ENCODE measurements at places on chromosomes 7 and 10. TPM values are rescaled to one million over a fixed set of nuclear protein-coding genes. Genes with fewer than 3 reads are reported as not detected.

GRCh38 chr10:18099415-18099814, 40.8 kb upstream of the CACNB2 start:
- H3K4me1 ChIP-seq = no peaks in the 10 kb centered on the region
- H3K27me3 ChIP-seq = no peaks in the 10 kb centered on the region
- no peak for DNase-seq
- no peaks in the 10 kb centered on the region for H3K36me3 ChIP-seq
- H3K4me3 ChIP-seq = no peak overlapping the region

DNA sequence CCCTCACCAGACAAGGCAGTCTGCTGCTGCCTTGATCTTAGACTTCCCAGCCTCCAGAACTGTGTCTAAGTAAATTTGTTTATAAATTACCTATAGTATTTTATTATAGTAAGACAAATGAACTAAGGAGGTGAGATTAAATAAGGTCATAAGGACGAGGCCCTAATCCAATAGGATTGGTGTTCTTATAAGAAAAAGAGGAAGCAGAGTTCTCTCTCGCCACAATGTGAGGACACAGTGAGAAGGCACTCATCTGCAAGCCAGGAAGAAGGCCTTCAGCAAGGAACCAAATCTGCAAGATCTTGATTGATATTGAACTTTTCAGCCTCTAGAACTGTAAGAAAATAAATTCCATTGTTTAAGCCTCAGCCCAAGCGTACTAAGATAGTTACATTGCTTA, 6.1 kb upstream of the ZNF438 start:
- no peaks in the 10 kb centered on the region for H3K36me3 ChIP-seq
- no peak overlapping the region for H3K27ac ChIP-seq
- no peak overlapping the region for H3K4me3 ChIP-seq
- peaks cover 10% of the 10 kb centered on the region for H3K4me1 ChIP-seq

GRCh38 chr7:2032030-2032875, 200.5 kb downstream of the MAD1L1 start:
- H3K27me3 ChIP-seq = no peaks in the 10 kb centered on the region
- DNase-seq = no peak
- no peak overlapping the region for H3K4me3 ChIP-seq
- peaks cover 10% of the 10 kb centered on the region for H3K36me3 ChIP-seq

DNA sequence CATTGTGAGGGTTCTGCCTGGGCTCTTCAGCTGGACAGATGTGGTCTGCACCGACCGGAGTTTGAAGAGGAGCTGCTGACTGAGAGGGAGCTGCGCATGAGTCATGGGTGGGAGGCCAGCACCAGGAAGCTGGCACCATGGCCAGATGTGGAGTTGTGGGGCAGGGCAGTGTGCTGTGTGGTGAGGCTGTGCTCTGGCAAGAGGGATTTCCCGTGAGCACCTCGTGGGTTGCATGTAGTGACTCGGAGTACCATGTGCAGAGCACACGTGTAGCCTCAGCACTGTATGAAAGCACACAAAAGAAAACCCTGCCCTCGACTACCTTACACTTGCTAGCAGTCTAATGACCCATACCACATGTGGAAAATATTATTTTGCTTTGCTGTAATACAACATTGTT, 103.4 kb downstream of the WNT2 start:
- H3K27me3 ChIP-seq = no peaks in the 10 kb centered on the region
- H3K4me3 ChIP-seq = no peak overlapping the region
- no peak for DNase-seq
- no peaks in the 10 kb centered on the region for H3K4me1 ChIP-seq

DNA sequence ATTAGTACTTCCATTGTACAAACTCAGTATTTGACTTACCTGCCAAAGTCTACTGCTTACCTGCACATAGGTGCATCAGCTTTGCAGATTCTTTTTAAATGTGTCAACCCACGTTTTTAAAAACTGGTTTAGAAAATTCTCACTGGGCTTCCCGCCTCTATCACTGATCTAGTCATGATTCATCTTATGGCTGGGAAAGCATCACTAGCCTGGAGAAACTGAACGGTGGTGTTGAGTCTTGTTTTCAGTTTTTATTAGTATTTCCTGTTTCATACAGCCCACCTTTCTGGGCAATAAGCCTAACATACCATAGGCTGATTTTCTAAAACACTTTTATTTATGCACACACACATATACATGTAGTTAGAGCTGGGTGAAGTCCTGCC, 19.7 kb downstream of the DOCK1 start:
- DNase-seq = no peak
- H3K27me3 ChIP-seq = no peaks in the 10 kb centered on the region
- H3K27ac ChIP-seq = no peak overlapping the region

- no peak overlapping the region for H3K27ac ChIP-seq
- no peak overlapping the region for H3K4me3 ChIP-seq
- peaks cover 15% of the 10 kb centered on the region for H3K27me3 ChIP-seq
- no peaks in the 10 kb centered on the region for H3K36me3 ChIP-seq
- DNase-seq = no peak
- no peaks in the 10 kb centered on the region for H3K4me1 ChIP-seq
Measured at GRCh38 chr10:26169466-26169865, 47.1 kb upstream of the GAD2 start.

DNA sequence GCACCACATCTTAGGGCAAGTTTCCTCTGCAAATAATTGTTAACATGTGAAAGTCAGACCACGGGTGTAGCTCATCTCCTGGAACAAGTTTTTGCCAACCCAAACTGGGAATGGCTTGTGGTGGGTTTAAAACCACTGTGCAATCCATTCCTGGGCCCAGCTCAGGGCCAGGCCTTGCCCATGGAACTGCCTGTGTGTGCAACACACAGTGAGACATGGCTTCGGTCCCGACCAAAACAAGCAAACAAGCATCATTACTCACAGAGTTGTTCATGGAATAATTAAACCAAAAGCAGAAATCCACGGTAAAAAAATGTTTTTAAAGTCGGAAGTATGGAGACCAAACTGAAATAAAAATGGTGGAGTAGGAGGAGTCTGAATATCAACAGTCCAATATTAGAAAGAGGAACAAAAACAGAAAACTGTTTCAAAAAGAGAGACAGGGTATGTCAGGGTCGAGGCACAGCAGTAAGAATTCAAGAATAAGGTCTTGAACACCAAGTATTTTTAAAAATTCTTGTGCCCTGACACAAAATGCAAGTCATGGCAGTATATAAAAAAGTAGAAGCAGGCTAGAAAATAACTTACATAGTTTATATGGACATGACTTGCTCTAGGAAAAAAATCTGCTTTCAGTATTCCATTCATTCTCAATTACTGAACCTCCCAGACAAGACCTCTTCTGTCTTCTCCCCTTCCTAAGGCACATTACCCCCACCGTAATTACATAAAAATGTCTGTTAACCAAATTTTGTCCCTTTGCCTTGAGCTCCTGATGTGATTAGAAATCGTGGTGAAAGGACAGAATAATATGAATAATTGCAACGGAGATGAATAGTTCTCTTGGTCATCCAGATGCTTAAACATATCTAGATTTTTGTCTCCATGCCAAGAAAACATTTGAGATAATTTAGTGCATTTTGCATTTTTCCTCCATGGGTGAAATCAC, 88.4 kb downstream of the FAS start:
- no peak for DNase-seq
- peaks cover 42% of the 10 kb centered on the region for H3K4me1 ChIP-seq
- no peaks in the 10 kb centered on the region for H3K27me3 ChIP-seq
- no peaks in the 10 kb centered on the region for H3K36me3 ChIP-seq
- no peak overlapping the region for H3K4me3 ChIP-seq

DNA sequence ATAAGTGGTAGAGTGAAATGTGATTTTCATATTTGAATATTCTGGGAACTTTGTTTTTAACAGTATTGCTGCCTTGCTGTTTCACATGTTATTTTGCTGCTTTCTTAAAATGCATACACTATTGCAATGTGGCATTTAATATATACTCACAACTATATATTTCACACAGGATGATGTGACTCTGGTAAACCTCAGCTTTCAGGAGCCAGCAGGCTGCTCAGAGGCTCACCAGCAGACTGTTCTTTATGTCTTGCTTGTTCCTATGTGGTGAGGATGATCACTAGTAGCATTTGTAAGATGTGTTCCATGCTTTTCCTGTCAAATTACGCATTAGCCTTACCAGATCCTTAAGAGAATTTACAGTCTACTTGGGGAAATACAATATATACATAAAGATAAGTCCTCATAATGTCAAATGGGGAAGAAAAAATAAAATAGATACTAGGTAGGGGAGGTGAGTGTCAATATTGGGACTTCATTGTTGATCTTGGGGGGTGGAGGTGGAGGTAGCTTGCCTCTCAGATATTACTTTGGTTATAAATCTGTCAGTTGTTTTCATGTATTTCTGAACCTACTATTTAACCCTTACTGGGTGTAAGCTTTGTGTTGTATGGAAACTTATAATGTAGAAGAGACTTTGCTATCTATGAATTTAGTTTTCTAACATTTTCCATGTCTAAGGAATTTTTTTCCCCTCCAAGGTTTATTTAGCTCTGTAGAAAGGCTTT, 8.4 kb downstream of the GNAI1 start:
- H3K36me3 ChIP-seq = no peaks in the 10 kb centered on the region
- peaks cover 2% of the 10 kb centered on the region for H3K27me3 ChIP-seq
- no peak for DNase-seq
- no peak overlapping the region for H3K4me3 ChIP-seq
- H3K27ac ChIP-seq = no peak overlapping the region
- H3K4me1 ChIP-seq = no peaks in the 10 kb centered on the region

GRCh38 chr7:41047211-41047610, 655.7 kb downstream of the INHBA start:
- H3K36me3 ChIP-seq = no peaks in the 10 kb centered on the region
- DNase-seq = no peak
- H3K4me3 ChIP-seq = no peak overlapping the region
- H3K4me1 ChIP-seq = no peaks in the 10 kb centered on the region

- H3K36me3 ChIP-seq = no peaks in the 10 kb centered on the region
- peaks cover 18% of the 10 kb centered on the region for H3K4me1 ChIP-seq
- no peak overlapping the region for H3K4me3 ChIP-seq
- no peak overlapping the region for H3K27ac ChIP-seq
- peaks cover 3% of the 10 kb centered on the region for H3K27me3 ChIP-seq
Measured at GRCh38 chr10:132906106-132906505, 36.3 kb downstream of the CFAP46 start.

DNA sequence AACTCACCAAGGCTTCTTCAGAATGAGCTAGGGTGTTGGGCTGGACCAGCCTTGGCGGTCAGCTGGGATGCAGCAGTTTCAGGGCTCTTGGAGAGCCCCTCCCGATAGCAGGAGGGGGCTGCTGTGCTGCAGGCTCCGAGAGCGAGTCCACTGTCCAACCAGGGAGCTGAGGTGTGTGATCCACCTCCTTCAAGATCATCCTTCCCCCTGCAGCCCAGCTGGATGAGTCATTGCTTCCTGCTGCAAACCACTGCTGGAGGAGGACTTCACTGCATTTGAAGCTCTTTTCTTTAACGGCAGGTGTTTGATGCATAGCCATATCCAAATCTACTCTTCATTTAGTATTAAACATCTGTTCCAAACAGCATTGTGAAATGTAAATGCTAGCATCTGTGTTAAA, 54.2 kb upstream of the EBF3 start:
- peaks cover 14% of the 10 kb centered on the region for H3K4me1 ChIP-seq
- no peaks in the 10 kb centered on the region for H3K27me3 ChIP-seq
- H3K27ac ChIP-seq = no peak overlapping the region
- DNase-seq = peak; percentile 63
- no peak overlapping the region for H3K4me3 ChIP-seq

- H3K27ac ChIP-seq = no peak overlapping the region
- peaks cover 29% of the 10 kb centered on the region for H3K4me1 ChIP-seq
- no peaks in the 10 kb centered on the region for H3K27me3 ChIP-seq
- DNase-seq = no peak
- H3K4me3 ChIP-seq = no peak overlapping the region
Measured at GRCh38 chr10:69242852-69243212, 22.7 kb downstream of the HKDC1 start.

GRCh38 chr7:1223196-1223981, 9.3 kb upstream of the UNCX start:
- no peaks in the 10 kb centered on the region for H3K4me1 ChIP-seq
- H3K27me3 ChIP-seq = peaks cover 60% of the 10 kb centered on the region
- no peaks in the 10 kb centered on the region for H3K36me3 ChIP-seq
- no peak for DNase-seq
- H3K4me3 ChIP-seq = no peak overlapping the region

DNA sequence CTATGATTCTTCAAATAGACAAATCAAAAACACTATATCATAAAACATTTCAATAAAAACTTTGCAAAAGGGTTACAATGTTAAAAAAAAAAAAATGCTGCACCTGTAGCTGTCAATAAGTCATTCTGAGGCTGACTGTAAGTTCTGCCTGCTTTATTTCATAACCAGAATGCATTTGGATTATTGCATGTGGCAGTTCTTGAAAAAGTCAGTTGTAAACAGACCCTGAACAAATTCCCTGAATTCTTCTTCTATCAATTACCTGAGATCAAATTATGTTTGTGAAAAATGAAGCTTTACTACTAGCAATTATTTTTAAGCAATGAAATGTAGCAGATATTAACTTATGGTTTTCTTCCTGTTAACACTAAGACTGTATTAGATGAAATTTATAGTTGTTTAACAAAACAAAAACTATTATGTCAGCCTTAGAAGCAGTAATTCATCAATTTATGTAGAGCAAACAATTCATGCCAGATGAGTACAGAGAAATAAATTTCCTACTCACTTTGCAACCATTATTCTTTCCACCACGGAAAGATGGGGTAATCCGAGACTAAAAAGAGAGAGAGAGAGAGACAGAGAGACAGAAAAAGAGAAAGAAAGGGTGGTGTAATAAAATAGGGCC, 107.8 kb downstream of the SFMBT2 start:
- no peak overlapping the region for H3K4me3 ChIP-seq
- H3K4me1 ChIP-seq = peaks cover 10% of the 10 kb centered on the region
- peaks cover 42% of the 10 kb centered on the region for H3K36me3 ChIP-seq
- H3K27ac ChIP-seq = no peak overlapping the region
- H3K27me3 ChIP-seq = no peaks in the 10 kb centered on the region

GRCh38 chr7:19690736-19691135, 18.1 kb downstream of the POLR1F start:
- no peak overlapping the region for H3K4me3 ChIP-seq
- no peak for DNase-seq
- peaks cover 3% of the 10 kb centered on the region for H3K36me3 ChIP-seq
- no peaks in the 10 kb centered on the region for H3K4me1 ChIP-seq
- H3K27me3 ChIP-seq = no peaks in the 10 kb centered on the region

DNA sequence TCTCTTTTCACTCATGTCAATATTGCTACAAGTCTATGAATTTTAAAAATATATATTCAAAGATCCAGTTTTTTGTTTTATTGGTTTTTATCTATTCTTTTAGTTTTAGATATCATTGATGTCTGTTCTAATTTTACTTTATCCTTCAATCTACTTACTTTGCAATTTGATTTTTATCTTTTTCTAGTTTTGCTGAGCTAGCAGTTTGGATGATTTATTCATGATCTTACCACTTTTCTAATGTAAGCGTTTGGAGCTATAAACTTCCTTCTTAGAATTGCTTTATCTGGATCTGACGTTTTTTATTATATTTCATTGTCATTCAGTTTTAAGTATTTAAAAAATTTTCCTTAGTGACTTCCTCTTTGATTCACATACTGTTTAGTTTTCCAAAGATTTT, 664.5 kb upstream of the VSTM2A start:
- H3K27ac ChIP-seq = no peak overlapping the region
- no peak overlapping the region for H3K4me3 ChIP-seq
- H3K27me3 ChIP-seq = no peaks in the 10 kb centered on the region
- no peaks in the 10 kb centered on the region for H3K36me3 ChIP-seq

The SFXN3 gene
- 48.8 TPM for total RNA-seq

The CCL24 gene
- not detected for total RNA-seq

The ECHDC3 gene
- total RNA-seq = 0.16 TPM

The ANKRD7 gene
- total RNA-seq = 0.59 TPM

The EBLN1 gene
- total RNA-seq = not detected

The CYP2C8 gene
- total RNA-seq = not detected

The SMO gene
- 0.07 TPM for total RNA-seq

The TMEM178B gene
- 0.18 TPM for total RNA-seq

The PCGF6 gene
- 17.2 TPM for total RNA-seq

The DRGX gene
- total RNA-seq = not detected
